ENCODE measurements at places on chromosomes 7 and 10.

GRCh38 chr10:20170661-20171060 is 354.4 kb downstream of the PLXDC2 start:
- no peak for DNase-seq

- DNase-seq: no peak
Observed at GRCh38 chr10:3781468-3782145, 3.4 kb downstream of the KLF6 start.

DNA sequence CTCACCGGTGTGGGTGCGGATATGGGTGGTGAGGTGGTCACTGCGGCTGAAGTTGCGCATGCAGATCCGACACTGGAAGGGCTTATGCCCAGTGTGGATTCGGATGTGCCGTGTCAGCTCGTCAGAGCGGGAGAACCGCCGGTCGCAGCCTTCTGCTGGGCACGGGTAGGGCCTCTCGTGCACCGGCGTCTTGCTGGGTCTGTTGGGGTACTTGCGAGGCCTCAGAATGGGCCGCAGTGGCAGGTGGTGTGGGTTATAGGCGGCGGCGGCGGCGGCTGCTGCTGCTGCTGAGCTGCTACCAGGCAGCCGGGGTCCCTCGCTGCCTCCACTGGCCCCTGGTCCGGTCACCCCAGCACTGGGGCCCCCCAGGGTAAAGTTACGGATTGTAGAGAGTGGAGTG is 2.7 kb downstream of the EGR2 start:
- DNase-seq: no peak

DNA sequence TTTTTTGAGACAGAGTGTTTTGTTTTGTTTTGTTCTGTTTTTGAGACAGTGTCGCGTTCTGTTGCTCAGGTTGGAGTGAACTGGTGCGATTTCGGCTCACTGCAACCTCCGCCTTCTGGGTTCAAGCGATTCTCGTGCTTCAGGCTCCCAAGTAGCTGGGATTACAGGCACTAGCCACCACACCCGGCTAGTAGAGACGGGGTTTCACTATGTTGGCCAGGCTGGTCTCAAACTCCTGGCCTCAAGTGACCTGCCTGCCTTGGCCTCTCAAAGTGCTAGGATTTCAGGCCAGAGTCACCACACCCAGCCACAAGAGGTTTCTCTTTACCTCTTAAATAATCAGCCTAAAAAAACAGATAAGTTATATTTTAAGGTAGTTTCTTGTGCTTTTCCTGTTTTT is 8.7 kb upstream of the ARHGAP12 start:
- no peak for DNase-seq

GRCh38 chr7:77409005-77409738 is 7.0 kb downstream of the GSAP start:
- no peak for DNase-seq

DNA sequence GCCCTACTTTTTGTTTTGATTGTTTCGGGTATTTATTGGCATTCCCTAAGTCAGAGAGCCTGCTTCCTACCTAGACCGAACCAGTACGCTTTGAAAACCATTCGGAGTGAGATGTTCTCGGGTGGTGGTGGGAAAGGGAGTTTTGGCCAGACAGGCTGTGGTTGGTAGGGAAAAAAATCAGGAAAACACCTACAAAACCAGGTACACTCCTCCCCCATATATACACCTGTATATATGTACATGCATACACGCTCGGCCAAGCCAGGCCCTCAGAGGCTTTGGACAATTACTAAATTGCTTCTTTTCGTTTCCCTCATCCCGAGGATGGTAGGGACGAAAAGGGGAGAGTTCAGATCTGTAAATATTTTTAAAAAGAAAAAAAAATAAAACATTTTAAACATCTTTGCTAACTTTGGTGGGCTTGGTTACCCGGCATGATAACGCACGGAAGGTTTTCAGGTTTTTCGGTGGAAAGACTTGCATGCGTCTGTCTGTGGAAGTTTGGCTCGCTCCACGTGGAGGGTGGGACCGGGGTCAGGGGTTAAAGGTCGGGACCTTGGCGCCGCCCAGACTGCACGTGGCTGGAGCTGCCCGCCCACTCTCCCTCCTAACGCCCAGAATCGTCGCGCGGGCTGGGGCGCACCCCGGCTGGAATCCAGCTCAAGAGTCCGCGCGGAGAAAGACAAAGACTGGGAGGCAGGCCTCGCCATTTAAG is 2.5 kb downstream of the HMX2 start:
- DNase-seq: no peak

GRCh38 chr10:78785066-78785465 is 283.7 kb upstream of the ZMIZ1 start:
- no peak for DNase-seq

- DNase-seq: no peak
Observed at GRCh38 chr10:35056133-35056532, 34.0 kb downstream of the CUL2 start.

DNA sequence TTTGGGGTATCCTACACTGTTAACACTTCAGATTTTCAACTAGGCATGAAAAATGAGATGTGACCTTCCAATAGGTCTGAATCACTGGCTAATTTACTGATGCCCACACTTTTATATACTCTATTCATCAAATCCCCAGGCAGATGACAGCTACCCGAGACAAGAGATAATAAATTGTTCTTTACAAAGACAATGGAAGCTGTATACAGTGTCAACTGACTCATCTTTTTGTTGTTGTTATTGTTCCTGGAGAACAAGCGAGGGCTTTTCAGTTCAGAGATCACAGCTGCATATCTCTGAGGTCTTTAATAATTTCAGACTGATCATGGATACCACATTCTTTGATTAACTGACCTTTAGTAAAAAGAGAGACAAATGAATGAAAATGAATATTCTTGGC is 228.9 kb downstream of the SDHAF3 start:
- DNase-seq: no peak

DNA sequence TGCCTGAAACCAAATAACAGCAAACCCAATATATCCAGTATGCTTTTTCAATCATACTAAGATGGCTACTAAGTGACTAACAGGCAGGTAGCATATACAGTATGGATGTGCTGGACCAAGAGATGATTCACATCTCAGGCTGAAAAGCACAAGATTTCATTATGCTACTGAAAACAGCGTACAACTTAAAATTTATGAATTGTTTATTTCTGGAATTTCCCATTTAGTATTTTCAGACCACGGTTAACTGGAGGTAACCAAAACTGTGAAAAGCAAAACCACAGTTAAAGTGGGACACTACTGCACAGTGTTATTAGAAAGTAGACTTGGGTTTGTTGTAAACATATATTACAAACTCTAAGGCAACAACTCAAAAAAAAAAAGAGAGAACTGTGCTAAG is 91.5 kb downstream of the KMT2C start:
- DNase-seq: no peak

DNA sequence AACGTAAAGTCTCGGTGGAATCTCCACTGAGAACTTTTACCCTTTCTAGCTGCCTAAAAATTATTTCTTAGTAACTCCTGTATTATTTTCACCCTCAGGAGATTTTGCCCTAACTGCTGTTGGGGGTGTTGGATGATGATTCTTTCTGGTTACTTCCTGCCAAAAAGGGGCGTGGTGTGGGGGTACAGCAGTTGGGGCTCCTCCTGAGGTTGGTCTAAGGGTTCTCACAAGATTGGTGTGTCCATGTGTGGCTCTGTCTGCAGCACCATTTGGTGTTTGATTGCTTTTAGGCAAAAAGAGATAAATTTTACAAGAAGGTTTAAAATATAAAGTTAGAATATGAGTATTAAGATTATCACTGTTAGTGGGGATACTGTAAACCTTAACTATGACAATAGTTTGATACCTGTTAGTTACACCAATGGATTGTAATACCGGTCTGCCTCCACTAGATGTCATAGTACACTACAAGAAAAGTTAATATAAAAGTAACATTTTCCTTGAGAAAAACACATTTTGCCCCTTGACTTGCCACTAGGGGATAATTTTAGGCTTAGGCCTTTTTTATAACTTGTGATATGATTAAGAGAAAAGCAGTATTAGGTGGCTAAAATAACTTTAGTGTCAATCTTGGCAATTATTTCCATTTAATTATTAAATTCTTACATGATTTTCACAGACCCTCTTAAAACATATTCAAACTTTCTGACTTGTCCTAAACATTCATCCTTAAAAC is 928.7 kb downstream of the IPMK start:
- no peak for DNase-seq

DNA sequence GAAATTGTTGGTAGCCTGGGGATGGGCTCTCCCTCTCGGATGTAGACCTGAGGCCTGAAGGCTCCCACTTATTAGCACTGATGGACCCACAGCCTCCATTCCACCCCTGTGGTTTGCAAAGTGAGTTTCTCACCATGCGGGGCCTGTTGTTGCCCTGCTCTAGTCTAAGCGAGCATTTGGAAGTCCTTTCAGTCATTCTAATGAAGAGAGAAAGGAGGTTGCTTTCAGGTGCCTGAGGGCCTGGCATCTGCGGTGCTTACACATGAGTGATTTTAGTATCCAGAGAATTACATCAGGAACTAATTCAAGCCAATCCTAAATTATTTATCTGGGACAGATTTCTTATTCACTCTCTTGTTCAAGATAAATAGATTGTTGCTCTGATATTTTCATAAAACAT is 61.6 kb downstream of the NAMPT start:
- DNase-seq: no peak

- no peak for DNase-seq
Observed at GRCh38 chr7:84948634-84949033, 238.2 kb downstream of the SEMA3D start.

DNA sequence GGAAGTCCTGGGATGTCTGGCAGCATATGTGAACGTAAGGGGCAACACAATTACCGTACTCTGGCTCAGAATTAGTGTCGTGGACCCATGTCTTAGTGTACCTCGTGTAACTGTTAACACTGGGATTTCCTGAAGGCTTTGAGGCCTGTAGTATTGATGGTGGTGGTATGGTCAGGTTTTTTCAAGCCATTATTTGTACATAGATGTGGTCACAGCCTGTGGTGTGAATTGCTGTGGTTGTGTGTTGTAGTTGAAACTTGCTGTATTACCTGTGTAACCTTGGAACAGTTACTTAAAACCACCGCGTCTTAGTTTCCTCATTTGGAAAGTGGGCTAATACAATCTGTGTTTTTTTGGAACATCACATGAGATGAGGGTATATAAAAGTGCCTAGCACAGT is 5.3 kb downstream of the EXOC4 start:
- DNase-seq: no peak

- no peak for DNase-seq
Observed at GRCh38 chr10:80512031-80512526, 25.6 kb upstream of the SH2D4B start.

DNA sequence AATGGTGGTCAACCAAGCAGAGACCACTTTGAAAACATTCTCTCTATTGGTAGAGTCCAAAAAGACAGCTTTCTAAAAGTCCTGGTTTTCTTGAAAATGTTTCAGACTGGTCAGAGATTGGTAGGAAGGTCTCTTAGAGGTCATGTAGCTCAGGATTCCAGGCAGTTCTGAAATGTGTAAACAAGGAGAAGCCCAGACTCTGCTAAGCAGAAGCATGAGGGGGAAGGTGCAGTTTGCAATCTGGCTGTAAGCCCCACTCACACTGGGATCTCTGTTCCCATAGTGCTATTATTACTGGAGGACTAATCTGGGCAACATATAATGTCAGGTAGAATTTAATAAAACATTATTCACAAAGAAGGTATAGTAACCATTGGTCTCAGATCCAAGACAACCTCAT is 101.1 kb downstream of the MAGI2 start:
- no peak for DNase-seq

- no peak for DNase-seq
Observed at GRCh38 chr10:95334805-95335144, 44.0 kb upstream of the PDLIM1 start.

- no peak for DNase-seq
Observed at GRCh38 chr10:129897871-129898626, 66.0 kb downstream of the EBF3 start.

- no peak for DNase-seq
Observed at GRCh38 chr7:155746188-155746587, 66.1 kb downstream of the SHH start.

DNA sequence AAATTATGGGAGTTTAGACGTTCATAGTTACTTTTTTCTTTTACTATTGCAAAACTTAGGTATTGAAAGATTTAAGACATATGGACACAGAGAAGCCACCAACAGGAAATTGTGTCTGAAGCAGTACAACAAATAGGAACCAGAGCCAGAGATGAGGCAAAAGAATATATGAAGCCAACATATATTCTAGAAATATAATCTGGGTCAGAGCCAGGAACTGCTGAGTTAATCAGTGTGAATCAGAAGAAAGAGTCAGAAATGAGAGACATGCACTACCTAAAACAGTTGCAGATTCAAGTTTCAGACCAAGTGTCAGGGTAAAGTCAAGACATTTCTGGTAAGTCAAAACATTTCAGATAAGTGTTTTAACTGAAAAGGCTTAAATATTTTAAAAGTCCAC is 67.7 kb downstream of the DGKB start:
- DNase-seq: no peak

DNA sequence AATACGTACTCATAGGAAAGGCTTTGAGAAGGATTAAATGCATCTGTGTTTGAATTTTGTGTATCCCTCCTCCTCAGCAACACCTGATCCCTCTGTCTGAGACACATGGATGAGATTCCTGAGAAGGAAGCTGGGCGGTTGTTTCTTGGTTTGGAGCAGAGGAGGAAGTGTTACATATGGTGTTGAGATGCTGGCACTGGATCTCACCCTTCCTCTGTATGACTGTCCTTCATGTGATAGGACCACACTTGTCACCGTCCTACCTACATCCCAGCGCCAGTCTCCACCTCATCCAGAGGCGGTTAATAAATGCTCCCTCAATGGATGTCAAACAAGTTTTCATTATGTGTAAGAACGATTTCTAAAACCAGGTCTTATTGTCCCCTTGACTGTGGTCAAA is 49.4 kb upstream of the KLF6 start:
- no peak for DNase-seq

DNA sequence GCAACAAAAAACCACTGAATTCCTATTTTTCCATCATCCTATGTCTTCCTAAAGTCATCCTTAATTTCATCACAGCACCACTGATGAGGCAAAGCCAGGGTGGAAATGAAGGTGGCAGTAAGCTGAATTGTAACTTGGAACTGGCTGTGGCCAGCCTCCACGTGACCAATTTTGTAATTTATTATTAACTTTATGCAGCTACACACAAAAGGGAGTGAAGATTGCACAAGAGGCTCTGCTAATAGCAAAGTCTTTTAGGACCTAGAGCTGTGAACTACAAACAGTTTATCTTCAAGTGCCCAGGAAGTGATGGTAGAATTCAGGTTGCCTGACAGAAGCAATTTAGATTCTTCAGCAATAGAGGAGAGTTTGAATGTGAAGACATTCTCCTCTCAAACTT is 176.4 kb downstream of the CCDC71L start:
- no peak for DNase-seq

DNA sequence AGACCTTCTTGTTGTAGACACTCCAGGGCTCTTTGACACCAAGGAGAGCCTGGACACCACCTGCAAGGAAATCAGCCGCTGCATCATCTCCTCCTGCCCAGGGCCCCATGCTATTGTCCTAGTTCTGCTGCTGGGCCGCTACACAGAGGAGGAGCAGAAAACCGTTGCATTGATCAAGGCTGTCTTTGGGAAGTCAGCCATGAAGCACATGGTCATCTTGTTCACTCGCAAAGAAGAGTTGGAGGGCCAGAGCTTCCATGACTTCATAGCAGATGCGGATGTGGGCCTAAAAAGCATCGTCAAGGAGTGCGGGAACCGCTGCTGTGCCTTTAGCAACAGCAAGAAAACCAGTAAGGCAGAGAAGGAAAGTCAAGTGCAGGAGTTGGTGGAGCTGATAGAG is 5.5 kb downstream of the GIMAP7 start:
- DNase-seq: no peak
